ENCODE measurements at places on chromosomes 1 and 21.

GRCh38 chr1:110559157-110559556 lies 40.2 kb upstream of the KCNA10 start:
- DNase-seq, result no peak

DNA sequence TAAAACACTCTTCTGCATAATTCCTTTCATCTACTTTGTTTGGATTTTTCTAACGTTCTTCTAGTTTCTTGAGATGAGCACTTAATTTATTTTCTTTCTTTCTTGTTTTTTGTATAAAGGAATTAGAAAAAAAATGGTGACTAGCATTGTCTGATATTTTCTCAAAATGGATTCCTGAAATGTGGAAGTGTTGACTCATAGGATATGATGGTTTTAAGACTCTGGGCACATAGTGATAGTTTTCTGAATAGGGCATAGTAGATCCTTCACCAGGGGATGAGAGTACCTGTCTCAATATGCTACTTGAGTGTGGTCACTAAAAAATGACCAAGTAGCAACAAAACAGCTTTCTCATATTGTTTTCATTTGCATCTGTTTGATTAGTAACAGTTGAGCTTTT lies 100.9 kb downstream of the PEX14 start:
- no peak for DNase-seq

DNA sequence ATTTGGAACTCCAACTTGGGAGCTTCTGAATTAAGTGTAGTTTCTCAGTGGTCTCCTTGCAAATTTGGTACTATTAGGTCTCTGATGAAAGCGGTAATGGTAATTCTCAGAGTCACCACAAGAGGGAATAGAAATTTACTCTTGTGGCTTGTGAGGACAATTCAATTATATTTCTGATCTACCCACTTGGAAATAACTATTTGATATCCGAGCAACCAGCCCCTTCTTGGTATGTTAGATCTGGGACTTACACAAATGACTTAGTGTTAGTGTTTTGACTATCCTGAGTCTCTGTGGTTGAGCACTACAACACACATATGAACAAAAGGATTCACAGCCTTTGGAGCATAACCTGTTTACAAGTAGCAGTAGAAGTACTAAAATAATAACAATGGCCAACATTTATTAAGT lies 68.1 kb downstream of the RPS6KA1 start:
- no peak for DNase-seq

DNA sequence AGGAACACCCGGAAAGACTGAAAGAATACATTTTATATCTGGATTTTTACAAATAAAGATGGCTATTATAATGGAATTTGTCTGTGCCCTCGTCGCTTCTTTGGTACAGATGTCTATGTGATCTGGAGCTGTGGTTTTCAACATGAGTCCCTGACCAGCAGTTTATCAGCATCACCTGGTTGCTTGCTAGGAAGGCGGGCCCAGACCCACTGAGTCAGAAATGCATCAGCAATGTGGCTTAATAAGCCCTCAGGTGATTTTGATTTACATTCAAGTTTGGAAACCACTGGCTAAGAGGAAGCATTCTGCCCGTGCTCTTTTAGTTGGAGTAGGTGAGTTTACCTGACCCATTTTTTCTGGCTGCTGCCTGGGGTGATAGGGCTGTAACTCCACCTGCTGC lies 31.7 kb downstream of the ATP1A1 start:
- DNase-seq, result no peak

DNA sequence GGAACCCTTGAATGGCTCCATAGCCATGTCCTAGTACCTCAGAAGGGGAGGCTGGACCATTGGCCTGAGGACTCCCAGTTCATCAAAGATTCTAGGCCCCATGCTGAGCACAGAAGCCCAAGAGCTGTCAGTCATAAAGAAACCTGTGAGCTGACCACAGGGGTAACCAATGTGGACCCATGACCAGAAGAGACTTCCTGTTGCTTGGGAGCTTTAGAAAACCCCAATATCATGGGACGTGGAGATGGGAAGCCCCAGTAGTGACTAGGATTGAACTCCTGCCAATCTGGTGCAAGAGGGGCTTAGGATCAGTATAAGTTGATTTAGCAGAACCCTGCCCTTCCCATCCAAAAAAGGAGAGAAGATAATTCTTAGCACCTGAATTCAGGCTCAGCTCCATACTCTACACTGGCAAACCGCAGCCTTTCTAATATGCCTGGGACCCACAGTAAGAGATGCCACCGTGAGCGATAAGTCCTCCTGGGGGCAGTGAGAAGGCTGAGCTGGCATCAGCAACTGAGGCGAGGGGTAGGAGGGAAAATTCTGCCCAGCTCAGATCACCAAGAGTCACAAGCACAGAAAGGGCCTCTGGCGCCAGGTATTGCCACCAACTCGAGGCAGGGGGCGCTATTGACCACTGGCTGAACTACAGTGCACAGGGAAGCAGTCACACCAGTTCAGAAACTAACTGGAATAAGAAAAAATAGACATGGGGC lies 108.9 kb downstream of the CAPN8 start:
- DNase-seq, result peak; percentile 76

GRCh38 chr21:21929789-21930188 lies 931.6 kb downstream of the NCAM2 start:
- DNase-seq, result no peak

- no peak for DNase-seq
Measured at GRCh38 chr1:153929426-153929825, 6.7 kb upstream of the GATAD2B start.

DNA sequence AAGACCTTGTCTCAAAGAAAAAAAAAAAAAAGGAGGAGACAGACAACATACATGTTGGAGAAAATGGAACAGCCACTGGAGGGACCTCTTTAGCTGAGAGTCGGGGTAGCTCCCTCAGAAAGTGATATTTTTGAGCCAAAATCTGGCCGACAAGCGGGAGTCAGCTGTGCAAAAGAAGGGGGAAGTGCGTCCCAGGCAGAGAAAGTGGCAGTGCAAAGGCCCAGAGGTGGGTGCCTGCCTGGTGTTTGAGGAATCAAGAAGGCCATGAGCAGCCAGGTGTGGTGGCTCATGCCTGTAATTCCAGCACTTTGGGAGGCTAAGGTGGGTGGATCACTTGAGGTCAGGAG lies 6.1 kb upstream of the CROCC start:
- no peak for DNase-seq

DNA sequence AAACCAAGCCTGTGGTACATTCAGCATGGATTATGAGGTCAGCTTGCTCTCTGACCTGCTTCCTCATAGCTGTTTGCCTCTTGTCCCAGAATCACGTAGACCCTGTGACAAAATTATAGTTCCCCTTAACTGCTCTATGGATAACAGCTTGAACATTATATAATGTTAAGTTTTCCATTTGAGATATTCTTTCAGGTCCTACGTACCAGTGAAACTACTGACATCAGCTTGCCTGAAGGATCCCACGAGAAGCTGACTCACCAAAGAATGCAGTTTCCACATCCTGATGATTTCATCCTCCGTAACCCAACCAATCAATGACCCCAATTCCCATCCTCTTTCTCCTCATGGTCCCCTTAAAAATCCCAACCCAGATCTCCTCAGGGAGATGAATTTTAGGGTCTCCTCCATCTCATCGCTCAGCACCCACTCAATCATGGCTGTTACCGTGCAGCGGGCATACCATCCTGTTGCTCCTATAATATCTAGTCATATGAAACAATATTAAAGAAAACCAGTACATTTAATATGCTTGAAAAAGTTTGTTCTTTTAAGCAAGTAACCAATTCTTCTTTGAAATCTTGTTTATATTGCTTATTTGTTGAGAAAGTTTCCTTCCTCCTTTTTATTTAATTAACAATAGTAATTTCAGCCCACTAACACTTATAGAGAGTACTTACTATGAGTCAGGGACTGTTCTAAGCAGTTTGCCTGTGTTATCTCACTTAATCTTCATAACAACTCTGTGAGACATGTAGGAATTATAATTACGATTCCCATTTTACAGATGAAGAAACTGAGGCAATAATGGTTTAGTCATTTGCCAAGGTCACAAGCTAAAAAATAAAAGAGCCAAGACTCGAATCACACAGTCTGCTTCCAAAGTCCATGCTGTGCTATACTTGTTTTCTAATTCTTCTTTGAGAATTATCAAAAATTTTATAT lies 27.4 kb downstream of the CHML start:
- no peak for DNase-seq

DNA sequence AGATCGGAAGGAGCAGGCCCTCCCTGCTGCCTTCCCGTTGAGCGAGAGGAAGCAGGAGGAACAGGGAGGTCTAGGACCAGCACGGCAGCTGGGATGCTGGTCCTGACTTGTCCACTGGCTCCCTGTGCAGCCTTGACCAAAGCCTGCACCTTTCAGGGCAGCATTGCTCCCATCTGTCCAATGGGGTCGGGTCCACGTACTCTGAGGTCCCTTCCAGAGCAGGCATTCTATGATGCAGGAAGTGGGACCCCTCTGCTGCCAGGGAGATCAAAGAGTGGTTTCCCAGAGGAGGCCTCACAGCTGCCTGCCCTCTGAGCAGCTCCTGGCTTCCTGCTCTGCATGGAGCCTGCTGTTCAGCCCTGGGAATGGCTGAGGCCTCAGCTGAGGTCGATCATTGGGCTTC lies 21.7 kb upstream of the ZNF362 start:
- DNase-seq, result no peak

GRCh38 chr1:88741413-88741812 lies 57.3 kb downstream of the PKN2 start:
- DNase-seq, result no peak

GRCh38 chr1:145956781-145957442 lies 905 bp downstream of the LIX1L start:
- DNase-seq, result no peak

DNA sequence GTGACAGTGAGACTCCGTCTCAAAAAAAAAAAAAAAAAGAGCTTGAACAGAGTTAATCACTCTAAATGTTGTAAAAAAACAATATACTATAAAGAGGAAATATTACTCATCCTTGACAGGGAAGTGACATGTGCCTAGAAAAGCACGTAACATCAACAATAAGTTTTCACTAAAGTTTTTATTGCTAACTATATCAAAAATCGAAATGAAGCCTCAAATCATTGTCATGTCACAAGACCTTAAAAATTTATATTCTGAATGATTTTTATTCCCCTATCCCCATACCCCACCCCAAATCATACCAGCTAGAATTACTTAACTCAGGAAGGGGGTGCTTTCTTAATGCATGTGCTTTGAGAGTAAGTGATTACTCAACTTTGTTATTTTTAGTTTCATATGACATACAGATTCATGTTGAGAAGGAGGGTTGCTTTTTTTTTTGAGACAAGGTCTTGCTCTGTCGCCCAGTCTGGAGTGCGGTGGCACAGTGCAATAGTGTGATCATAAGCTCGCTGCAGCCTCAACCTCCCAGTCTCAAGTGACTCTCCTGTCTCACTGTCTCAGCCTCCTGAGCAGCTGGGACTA lies 53.6 kb upstream of the MUTYH start:
- no peak for DNase-seq

DNA sequence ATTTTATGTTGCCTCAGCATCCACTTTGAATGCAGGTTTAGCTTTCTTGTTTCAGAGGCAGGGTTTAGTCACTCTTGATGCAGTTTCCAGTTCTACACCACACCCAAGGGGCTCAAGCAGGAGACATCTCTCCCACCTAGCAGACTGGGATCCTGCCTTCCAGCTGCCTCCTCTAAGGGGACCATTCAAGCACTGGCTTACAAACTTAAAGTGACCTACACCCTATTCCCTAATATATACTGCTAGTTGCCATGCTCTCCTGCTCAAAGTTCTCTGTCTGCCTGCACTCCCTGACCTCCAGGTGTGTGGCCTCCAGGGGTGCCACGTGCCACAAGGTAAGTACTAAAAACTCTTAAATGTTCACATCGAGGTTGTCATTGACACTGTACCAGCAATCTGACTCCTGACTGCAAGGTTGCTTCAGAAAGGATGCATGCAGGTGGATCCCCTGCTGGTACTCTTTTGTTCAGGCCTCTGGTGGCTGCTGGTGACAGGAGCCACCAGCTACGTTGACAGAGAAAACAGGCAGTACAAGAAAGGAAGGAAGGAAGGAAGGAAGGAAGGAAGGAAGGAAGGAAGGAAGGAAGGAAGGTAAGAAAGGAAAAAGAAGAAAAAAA lies 185.9 kb downstream of the COQ8A start:
- DNase-seq, result no peak

- no peak for DNase-seq
Measured at GRCh38 chr1:231266811-231267322, 25.9 kb downstream of the GNPAT start.

GRCh38 chr1:77511440-77511840 lies 171.0 kb downstream of the ZZZ3 start:
- DNase-seq, result no peak

DNA sequence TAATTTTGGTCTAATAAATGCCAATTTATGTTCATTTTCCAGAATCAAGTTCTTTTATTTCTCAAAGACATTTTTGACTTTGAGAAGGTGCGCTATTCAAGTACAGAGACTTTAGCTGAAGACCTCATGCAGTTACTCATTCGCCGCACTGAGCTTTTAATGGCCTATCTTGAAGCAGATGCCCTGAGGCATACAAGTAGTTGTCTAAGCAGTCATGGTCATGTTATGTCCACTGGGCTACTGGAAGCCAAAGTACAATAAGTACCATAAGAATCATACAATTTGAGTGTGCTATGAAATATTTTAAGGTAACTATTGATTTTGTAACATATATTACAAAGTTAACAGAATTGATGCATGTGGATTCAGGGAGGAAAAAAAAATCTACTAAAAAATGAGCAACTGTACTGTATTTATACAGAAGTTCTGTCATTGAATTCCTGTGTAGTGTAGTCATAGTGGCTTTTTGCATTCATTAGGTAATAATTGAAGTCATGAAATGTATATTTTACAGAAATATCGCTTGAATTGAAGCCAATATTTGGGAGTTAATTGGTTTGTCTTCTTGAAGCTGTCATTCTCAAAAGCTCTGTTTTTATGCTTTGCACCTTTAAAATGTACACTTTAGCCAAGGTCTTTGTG lies 13.5 kb upstream of the NEXN start:
- peak; percentile 76 for DNase-seq

- peak; percentile 41 for DNase-seq
Measured at GRCh38 chr1:162279136-162279498, 97.5 kb downstream of the SPATA46 start.

DNA sequence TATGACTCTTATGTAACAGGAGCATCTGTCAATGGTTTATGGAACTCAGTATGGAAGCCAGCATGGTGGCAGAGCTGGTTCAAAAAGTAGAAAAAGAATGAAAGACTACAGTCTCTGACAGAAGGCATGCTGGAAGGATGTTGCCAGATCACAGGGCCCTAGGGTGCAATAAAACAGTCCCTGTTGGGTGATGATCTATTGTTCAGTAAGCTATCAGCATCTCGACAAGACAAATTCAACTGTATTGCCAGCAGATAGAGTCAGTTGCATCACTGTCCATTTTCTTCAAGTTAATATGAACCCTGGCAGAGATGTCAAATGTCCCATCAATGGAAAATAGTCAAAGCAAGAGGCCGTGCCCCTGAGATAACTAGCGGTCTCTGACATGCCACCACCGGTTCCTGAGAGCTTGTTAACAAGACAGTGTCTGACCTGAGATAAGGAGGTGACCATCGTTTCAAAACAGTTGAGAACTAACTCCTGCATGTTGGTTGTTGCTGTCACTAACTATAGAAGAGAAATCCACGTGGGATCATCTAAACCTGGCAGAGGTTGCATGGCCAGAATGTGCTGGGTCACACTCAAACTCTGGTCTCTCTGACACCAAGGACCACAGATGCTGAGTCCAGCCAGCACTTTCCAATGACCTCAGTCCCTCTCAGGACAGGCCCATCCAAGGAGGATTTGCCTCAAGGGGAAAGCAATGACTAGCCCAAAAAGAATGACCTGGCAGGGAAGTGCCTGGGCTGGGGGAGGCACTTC lies 125.9 kb downstream of the RIPK4 start:
- peak; percentile 80 for DNase-seq

GRCh38 chr1:15948595-15949452 lies 27.1 kb downstream of the ZBTB17 start:
- DNase-seq, result no peak

- DNase-seq, result no peak
Measured at GRCh38 chr1:110196917-110197765, 13.0 kb upstream of the KCNC4 start.
